ENCODE measurements at places on chromosomes 4 and X. TPM values are rescaled to one million over a fixed set of nuclear protein-coding genes. Genes with fewer than 3 reads are reported as not detected.
A peak's percentile ranks its signal among the peaks of the same experiment; 100 is the strongest.

GRCh38 chr4:151753056-151753455 is 7.8 kb downstream of the GATB start:
- DNase-seq: no peak

- peak; percentile 34 for DNase-seq
These were observed 42.4 kb downstream of the PPP3CA start for GRCh38 chr4:101304916-101305315.

- no peak for DNase-seq
These were observed 49.4 kb upstream of the CAMK2D start for GRCh38 chr4:113810906-113811305.

GRCh38 chr4:79687006-79687405 is 279.0 kb upstream of the GK2 start:
- no peak for DNase-seq

The PDE6B gene
- polyA plus RNA-seq: 3.4 TPM

The BMX gene
- polyA plus RNA-seq: not detected
